ENCODE measurements at places on chromosomes 3 and 15.
A peak's percentile ranks its signal among the peaks of the same experiment; 100 is the strongest.

GRCh38 chr3:84039099-84039498 is 919.7 kb upstream of the CADM2 start:
- no peak for DNase-seq

DNA sequence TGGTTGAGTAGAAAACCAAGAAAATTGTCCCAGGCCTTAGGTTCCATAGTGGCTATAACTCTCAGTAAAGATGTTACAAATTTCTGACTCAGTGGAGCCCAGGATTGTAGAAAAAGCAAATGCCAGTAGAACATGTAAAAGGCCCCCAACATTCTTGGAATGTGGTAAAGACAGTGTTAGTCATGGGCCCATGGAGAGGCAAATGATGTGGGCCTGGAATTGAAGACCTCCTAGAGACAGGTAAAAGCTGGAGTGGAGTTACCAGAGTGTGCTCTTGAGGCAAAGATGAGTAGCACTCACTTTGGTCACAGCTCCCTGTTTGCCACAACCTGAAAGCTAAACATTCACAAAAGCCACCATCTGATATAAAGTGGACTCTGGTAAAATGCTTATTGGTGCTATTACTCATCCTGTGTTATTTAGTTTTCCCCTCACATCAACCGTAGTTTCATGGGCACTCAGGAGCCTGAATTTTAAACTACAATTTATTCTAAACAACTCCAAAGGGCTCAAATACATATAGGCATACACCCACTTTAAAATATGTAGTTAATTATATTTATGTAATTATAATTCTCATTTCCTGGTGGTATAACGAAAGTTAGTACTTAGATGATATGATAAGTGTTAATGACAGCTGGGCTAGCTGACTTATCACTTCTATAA is 359.6 kb upstream of the NECTIN3 start:
- no peak for DNase-seq

DNA sequence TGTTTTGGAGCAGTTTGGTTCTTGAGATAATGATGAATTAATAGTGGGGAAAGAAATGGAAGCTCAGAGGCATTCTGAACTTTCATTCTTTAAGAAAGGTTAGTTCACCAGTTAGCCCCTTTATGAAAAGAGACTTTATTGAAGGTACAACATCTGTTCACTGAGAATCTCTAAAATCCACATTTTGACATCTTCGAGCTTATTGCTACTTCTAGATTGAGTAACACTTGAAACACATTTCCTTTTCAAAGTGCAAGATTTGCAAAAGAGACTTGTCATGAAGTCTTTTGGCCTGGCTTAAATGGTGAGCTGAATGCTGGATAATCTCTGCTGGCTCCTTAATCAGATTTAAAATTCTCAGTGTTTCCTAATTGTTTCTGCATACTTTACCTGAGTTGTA is 42.3 kb downstream of the RAB8B start:
- DNase-seq = peak; percentile 33

DNA sequence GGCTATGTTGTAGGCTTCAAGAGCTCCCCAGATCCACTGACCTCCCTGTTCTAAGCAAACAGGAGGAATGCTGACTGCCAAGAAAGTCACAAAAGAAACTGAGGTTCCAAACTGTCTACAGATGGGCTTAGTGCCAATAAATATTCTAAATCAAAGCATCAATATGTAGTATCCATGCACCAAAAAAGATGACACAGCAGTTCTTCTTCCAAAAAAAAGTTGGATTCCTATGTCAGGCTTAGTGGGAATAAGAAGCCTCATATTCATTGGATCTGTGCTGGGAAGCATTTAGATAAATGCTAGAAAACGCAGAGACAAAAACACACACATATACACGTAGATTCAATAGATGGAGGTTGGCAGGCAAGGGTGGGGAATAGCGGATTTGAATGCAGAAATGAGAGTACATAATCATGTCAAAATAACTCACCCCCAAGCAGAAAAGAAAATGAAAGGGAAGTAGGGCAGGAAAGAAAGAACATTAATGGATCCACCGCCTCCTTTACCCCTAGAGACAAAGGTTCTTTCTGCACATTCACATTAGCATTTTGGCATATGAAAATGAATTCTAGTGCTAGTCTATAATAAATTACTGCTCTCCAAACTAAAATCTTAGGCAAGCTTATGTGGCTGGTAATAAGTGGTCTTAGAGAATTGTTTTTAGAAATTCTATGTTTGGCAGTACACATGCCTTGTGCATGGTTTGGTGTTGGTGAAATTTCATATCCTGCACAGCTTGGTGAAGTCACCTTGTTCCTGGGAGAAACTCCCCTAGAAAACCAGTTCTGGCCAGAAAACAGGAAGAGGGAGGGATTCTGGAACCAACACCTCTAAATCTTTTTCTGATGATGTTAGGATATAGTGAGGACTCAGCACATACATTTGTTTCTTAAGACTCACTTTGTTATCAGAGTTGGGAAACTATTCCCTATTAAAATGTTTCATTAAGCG is 283.4 kb downstream of the LSAMP start:
- no peak for DNase-seq

GRCh38 chr3:48157950-48158376 is 30.3 kb downstream of the CDC25A start:
- peak; percentile 43 for DNase-seq

- DNase-seq = no peak
Observed at GRCh38 chr3:105788593-105788992, 80.2 kb downstream of the CBLB start.

- no peak for DNase-seq
Observed at GRCh38 chr15:73323956-73324355, 44.8 kb downstream of the HCN4 start.

DNA sequence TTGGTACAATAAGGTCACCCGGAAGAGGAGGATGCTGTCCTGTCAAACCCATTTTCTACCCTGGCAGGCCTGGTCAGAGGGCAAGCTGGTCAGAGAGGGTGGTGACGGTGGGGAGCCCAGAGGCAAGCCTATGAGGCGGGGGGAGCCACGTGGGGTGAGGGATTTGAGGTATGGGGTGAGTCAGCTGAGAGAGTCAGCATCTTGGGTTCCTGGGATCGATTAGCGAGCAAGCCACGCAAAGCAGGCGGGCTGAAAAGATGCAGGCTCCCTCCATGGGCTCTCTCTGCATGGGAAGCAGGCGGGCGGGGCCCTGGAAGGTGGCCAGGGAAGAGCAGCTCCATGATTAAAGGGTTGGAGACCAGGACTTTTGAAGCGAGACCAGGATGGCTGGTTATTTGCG is 48.1 kb downstream of the MAGEF1 start:
- DNase-seq = no peak

DNA sequence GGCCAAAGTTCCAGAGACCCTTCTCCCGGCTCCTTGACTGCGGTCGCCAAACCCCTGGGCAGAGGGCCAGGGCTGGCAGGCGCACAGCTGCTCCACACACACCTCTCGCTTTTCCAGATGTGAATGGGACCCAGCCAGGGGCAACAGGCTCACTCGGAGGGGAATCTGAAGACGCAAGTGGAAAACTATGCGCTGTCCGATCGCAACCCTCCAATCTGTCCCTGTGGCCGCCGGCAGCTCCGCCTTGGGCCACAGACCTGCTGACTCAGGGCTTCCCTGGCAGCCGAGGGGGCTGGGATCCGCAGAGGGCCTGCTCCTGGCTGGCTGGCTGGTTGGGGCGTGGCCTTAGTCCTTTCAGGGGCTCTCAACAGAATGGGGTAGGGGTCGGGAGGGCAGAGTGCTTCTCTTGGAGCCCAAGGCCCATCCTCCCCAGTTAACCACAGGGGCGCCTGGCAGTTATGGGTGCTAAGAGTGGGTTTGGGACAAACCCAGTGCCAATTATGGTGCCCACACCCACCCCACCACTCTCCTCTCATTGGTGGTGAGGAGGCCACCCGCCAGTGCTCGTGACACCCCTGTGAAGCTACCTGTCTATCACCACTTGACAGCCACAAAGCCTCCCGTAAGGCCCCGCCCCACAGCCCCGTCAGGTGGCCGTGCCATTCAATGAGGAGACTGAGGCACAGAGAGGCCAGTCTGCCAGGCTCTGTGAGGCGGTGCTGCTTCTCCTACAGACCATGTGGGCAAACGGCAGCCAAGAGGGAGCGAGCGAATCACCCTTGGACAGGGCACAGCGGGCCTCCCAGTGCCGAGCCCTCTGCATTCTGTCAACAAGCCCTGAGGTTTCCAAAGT is 53.8 kb downstream of the IQSEC1 start:
- no peak for DNase-seq

DNA sequence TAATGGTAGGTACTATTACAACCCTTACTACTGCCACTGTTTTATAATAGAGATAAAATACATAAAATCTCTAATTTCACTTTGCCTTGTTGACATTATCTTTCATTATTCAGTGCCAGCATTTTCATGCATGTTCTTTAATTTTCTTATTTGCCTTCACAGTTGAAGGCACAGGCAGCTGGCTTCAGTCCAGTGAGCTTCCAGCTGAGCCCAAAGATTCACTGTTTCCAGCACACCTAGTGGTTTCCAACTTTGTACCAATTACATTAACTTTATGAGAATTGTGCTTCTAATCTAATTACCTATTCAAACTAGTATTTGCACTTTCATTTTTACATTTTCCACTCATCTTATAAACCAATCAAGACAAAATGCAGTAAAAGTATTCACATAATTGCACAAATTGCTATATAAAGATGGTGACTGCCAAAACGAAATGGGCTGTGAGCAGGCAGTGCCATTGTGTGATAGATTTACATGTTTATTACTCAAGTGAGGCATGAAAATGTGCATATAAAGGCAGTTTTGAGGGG is 228.3 kb downstream of the MFSD1 start:
- DNase-seq = no peak

DNA sequence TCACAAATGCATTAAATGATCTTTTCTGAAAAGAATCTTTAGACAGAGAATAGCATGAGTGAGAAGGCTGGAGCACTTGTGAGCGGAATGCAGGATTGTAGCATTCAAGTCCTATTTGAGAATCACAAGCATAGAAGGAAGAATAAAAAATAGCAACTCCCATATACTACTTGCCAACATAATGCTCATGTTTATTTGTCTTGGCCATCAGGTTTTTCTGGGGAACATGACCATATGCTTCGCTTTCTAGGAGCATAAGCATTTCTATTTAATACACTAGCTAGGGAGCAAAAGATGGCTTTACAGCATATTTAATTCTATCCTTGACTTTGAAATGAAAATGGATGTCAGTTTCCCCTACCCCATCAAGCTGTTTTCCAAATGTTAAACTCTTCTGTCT is 170.3 kb upstream of the MITF start:
- no peak for DNase-seq

DNA sequence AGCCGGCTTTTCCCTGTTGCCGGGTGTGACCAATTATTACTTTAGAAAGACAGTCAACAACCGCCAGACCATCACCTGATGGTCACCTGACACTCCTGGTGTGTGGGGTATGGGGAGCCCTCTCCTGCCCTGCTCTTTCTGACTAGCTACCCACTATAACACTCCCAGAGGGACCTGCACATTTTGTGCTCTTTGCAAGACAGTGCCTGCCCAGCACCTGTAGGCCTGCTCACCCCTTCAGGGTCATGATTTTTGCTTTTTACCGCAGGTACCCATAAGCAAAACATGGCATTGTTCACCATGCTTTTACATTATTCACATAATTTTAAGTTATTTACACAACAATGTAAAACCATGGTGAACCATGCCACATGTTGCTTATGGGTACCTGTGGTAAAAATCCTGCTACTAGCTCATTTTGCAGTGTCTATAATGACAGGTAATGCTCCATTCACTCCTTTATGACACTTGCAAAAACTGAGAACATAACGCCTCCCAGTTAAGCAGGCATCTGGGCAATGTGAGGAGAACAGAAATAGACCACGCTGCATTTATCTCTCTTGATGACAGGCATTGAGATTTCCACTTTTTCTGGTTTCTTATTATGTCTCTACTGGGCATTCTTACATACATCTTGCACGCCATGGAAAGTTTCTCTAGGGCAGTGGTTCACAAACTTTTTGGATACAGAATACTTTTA is 9.9 kb downstream of the CCRL2 start:
- DNase-seq = no peak

GRCh38 chr3:133914839-133915600 is 19.3 kb upstream of the RAB6B start:
- DNase-seq = no peak
